ENCODE measurements at places on chromosomes 4 and X.

- DNase-seq, result no peak
Measured at GRCh38 chr4:87419578-87420249, 2.7 kb upstream of the NUDT9 start.

DNA sequence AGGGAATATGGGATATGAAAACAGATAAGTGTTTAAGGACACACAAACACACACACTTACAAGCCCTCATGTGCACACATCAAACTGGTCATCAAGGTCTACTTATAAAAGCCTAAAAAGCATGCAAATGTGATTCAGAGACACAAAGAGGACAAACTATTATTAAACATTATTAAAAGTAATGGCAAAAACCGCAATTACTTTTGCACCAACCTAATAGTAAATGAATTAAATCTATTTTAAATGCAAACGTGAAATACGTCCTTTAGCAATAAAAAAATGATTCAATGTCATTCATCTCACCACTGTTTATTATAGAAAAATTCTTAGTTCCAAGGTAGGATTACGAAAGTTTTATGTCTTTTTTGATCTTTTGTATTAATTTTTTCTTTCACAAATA lies 91.1 kb upstream of the ARMCX2 start:
- DNase-seq, result no peak

GRCh38 chr4:101346351-101347266 lies 717 bp downstream of the PPP3CA start:
- peak; percentile 37 for DNase-seq

DNA sequence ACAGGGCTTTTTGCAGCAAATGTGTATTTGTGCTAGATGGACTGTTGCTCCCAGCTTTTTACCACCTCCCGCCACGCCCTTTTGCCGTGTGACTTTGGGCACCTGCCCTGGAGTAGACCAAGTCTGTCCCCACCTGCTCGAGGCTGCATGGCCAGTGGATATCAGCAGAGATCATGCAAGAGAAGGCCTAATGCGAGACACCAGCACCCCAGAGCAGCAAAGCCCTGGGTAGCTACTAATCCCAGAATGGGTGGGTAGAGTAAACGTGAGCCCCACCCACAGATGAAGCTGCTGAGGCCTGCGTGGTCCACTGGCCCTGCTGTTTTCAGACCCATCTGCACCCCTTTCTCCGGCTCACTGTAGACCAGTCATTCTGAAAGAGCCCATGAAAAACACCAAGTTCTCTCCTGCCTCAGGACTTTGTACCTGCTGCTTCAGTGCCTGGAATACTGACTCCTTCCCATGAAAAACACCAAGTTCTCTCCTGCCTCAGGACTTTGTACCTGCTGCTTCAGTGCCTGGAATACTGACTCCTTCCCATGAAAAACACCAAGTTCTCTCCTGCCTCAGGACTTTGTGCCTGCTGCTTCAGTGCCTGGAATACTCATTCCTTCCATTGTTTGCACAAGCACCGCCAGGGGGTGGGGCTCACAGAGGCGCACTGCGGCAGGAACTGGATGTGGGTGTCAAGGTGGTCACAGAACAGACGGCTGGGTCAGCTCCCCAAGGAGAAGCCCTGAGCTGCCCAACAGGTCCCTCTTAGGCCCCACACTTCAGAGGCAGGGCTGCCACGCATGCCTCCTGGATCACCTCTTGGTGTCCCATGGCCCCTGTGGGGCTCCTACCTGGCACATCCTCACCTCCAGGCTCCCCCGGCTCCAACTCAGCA lies 5.1 kb upstream of the TNIP2 start:
- DNase-seq, result no peak

DNA sequence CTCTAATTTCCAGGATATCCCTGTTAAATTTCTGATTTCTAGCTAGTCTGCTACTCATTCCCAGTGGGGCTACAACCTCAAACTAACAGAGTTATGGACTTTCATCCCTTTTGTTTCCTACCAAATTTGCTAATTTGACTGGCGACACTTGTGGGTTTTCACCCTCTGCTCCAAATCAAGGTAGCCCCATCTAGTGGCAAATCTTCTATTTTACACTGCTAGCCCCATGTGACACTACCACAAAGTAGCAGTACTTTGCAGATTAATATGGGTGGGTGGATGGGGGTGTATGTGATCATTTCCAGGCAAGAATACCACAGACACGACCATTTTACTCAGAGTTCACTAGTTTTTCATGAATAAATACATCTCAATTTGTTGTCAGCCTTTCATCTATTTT lies 150.3 kb downstream of the MSL3 start:
- no peak for DNase-seq

- no peak for DNase-seq
Measured at GRCh38 chrX:70092247-70092646, 30.0 kb downstream of the OTUD6A start.

GRCh38 chr4:40607221-40607620 lies 22.4 kb downstream of the RBM47 start:
- no peak for DNase-seq

- no peak for DNase-seq
Measured at GRCh38 chr4:126755506-126755905, 877.3 kb upstream of the INTU start.

DNA sequence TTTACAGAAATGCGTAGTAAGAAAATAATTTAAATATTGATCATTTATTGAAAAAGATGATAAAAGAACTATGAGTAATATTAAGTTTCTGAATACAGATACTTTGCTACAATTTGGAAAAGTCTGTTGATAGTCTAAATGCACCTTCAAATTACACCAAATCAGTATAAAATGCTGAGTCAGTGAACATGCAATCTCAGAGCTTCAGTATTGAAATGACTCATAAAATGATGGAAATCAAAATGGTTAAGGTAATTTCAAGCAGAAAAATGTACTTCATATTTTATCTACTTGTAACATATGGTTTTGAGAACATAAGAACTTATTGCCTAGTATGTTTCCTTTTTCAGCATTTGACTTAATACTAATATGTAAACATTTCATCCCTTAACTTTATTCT lies 448.2 kb downstream of the PCDH10 start:
- DNase-seq, result no peak

GRCh38 chrX:133926099-133926498 lies 59.3 kb downstream of the GPC3 start:
- no peak for DNase-seq

GRCh38 chr4:35639929-35640328 lies 604.4 kb downstream of the ARAP2 start:
- no peak for DNase-seq

DNA sequence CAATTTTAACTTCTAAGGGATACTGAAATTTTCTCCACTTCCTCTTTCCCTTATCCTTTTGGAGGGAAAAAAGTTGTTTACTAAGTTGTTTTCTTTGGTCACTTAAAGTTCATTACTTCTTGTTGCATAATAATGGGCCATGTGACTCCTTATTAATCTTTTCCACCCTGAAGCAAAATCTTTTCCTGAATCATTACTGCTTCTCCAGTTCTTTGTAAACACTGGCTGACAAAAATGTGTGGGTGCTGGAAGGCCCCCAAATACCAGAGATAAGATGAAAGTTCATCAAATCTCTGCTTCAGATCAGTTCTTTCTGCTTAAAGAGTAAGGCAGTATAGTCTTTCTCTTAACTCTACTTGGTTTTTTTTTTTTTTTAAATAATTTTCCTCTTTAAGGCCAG lies 108.9 kb upstream of the NHS start:
- DNase-seq, result no peak

- DNase-seq, result no peak
Measured at GRCh38 chr4:71293705-71294104, 45.1 kb upstream of the SLC4A4 start.

Measured in stimulated activated CD4-positive, alpha-beta T cell treated with anti-CD3 and anti-CD28 coated beads, Interleukin-1b, Interleukin-23, amount 100 ng/mL, for 24 hours (primary cell).